ENCODE measurements at places on chromosomes 4 and X. TPM values are rescaled to one million over a fixed set of nuclear protein-coding genes. Genes with fewer than 3 reads are reported as not detected.

Gene PARM1
- 0.08 TPM for total RNA-seq

Gene CT45A10
- not detected for total RNA-seq

Gene NUDT10
- 1.1 TPM for total RNA-seq

Gene CWH43
- not detected for total RNA-seq

Gene LUZP4
- not detected for total RNA-seq

Gene QRFPR
- not detected for total RNA-seq

Data from activated T-cell treated with anti-CD3 and anti-CD28 coated beads, Interleukin-2, amount 50 U/mL, for 4 hours (primary cell).